ENCODE measurements at places on chromosomes 4 and X.
A peak's percentile ranks its signal among the peaks of the same experiment; 100 is the strongest.

DNA sequence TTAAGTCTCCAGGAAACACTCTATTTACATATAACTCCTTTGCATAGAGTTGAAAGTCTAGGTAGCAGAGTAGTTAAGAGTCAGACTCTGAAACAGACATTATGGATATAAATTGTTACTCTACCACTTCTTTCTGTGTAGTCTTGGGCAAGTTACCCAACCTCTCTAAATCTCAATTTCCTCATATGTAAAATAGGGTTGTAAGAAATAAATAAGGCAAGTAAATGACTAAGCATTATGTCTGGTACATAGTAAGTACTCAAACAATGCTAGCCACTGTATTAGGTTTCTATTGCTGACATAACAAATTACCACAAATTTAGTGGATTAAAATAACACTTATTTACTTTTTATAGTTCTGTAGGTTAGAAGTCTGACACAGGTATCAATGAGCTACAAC is 394.1 kb downstream of the PRDM5 start:
- no peak for DNase-seq

GRCh38 chrX:18360867-18361266 is 6.4 kb upstream of the SCML2 start:
- DNase-seq, result no peak

DNA sequence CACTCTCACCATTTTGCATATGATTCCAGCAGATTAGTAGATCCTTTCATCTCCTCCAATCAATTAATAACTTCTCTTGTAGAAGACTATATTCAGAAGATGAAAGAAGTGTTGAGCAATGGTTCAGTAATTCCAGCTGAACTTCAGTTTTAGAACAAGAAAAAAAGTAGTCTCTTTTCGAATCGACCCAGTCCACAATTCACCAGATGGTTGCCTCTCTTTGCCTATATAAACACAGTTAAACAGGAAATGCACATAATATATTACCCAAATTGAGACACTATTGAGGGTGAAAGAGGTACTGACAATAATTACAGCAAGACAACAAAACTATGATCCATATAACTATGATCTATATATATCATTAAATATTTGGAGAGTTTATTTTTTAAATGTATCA is 16.8 kb upstream of the FAM241A start:
- no peak for DNase-seq

DNA sequence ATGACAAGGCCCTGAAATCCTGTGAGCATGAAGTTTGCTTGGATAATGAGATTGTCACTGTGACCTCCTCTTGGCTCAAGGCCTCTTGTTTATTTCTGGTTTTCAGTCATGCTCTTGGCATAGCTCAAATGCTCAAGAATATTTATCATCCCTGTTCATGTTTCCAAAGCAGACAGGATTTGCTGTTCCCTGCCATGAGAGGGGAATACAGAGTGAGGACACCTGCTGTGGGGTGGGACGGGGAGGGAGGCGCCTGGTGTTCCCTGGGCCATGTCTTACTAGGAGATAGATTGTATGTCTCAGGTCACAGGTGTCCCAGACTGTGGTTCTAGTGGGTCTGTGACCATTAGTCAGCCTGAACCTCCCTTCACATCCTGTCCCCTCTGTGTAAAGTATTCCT is 34.9 kb upstream of the SH3RF1 start:
- DNase-seq, result no peak

DNA sequence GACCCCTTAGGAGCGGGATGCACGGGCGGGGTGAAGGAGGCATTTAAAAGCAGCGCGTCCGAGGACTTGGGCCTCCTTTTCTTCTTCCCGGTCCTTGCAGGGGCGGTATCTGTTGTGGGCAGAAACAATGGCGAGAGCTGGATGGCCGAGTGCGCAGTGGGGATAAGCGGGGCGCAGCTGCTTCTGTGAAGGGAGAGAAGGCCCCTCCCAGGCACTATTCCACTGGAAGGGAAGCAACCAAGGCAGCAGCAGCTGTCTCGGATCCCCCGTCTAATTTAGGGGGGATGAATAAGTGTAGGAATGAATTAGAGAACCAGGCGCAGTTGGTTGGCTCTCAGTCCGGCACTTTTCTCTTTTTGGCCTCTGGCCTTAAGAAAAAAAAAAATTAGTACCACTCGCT is 995 bp downstream of the SMARCA5 start:
- DNase-seq, result peak; percentile 11

- peak; percentile 83 for DNase-seq
Observed at GRCh38 chr4:10106421-10107039, 10.1 kb downstream of the WDR1 start.

DNA sequence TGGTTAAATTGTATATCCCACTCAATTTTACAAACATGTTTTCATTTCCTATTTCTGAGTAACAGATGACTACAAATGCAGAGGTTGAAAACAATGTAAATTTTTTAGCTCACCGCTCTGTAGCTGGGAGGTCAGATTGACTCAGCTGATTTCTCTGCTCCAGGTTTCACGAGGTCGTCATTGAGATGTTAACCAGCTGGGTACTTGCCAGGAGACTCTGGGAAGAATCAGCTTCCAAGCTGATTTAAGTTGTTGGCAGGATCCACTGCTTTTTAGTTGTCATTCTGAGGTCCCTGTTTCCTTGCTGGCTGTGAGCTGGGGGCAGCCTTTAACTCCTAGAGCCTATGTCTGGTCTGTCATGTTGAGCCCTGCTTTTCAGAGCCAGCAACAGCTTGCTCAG is 864.3 kb upstream of the AGA start:
- no peak for DNase-seq

DNA sequence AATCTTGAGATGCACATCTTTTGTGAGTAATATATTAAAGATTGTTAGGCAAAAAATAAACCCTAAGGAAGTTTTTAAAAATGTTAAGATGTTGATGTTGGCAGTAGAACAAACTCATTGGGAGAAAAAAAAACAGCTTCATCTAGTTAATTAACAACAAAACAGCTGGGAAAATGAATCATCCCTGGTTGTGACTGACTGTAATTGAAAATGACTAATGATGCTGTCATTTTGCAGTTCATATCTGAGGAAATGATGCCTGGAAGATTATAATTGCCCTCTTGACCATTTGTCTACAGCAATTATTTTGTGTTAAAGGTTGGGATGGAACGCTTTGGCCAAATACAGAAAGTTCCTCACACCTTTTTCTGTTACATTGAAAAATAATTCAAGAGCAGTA is 760.4 kb upstream of the FTHL17 start:
- no peak for DNase-seq

DNA sequence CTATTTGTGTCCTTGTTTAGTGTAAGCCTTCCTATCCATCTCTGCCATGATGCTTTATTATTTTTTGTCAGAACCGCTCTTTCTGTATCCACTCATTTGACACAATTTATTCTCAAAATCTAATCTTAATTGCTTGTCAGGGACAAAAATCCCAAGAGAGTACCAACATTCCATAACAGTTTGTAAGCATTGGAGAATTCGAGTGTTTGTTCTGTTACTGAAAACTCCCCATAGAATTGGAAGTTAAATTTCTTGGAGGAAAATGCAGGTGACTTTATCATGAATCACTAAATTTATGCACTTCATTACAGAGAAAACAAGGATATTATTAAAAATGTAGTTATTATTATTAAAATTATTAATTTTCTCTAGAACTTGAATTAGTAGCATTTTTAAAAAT is 1986.1 kb downstream of the ARAP2 start:
- no peak for DNase-seq

GRCh38 chr4:10002278-10002677 is 19.0 kb downstream of the SLC2A9 start:
- DNase-seq, result no peak

All from activated naive CD4-positive, alpha-beta T cell treated with Interleukin-2 at 50 U/mL for 16 hours (primary cell).